ENCODE measurements at places on chromosomes 12 and 14. TPM values are rescaled to one million over a fixed set of nuclear protein-coding genes. Genes with fewer than 3 reads are reported as not detected.

The ATF7 gene
- total RNA-seq = 60.8 TPM

DNA sequence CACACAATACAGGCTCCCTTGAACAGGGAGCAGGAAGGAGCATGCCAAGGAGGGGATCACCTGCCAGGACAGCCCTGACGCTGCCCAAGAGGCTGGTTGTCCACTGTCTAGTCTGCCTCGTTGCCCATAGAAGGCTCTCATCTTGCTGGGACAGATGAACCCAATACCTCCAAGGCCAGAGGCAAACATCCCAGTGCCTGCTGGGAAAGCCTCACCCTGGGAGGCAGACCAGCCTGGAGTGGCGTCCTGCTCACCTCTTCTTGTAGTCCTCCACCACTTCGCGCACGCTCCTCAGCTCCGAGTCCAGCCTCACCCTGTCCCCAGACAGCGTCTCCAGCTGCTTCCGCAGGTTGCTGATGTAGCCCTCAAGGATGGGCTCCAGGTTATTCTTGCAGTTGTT is 2.4 kb downstream of the KRT73 start:
- no peaks in the 10 kb centered on the region for H3K27me3 ChIP-seq
- DNase-seq = no peak
- H3K36me3 ChIP-seq = no peaks in the 10 kb centered on the region
- H3K4me3 ChIP-seq = no peak overlapping the region

DNA sequence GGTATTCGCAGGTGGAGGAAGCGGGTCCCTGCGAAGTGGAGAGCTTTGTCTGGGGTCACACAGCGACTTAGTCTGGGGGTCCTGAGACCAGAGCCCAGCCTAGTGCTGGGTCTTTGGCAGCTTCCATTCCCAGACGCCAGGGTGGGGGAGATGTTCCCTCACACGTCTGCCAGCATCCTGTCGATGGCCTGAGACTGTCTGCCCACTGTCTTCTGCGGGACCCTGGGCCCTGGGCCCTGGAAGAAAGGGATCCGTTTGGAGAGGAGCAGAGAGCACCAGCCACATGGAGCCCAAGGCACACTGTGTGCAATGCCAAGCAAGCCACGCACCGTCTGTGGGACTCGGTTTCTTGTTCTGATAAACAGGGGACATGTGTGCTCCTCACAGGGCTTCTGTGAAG is 197.2 kb downstream of the KIF26A start:
- no peaks in the 10 kb centered on the region for H3K36me3 ChIP-seq
- no peaks in the 10 kb centered on the region for H3K27me3 ChIP-seq
- no peak overlapping the region for H3K4me3 ChIP-seq
- no peaks in the 10 kb centered on the region for H3K4me1 ChIP-seq

GRCh38 chr14:61229475-61229888 is 51.7 kb downstream of the TMEM30B start:
- H3K4me1 ChIP-seq = no peaks in the 10 kb centered on the region
- H3K36me3 ChIP-seq = no peaks in the 10 kb centered on the region
- H3K4me3 ChIP-seq = no peak overlapping the region
- no peak for DNase-seq

The YBX3 gene
- total RNA-seq = 262 TPM

DNA sequence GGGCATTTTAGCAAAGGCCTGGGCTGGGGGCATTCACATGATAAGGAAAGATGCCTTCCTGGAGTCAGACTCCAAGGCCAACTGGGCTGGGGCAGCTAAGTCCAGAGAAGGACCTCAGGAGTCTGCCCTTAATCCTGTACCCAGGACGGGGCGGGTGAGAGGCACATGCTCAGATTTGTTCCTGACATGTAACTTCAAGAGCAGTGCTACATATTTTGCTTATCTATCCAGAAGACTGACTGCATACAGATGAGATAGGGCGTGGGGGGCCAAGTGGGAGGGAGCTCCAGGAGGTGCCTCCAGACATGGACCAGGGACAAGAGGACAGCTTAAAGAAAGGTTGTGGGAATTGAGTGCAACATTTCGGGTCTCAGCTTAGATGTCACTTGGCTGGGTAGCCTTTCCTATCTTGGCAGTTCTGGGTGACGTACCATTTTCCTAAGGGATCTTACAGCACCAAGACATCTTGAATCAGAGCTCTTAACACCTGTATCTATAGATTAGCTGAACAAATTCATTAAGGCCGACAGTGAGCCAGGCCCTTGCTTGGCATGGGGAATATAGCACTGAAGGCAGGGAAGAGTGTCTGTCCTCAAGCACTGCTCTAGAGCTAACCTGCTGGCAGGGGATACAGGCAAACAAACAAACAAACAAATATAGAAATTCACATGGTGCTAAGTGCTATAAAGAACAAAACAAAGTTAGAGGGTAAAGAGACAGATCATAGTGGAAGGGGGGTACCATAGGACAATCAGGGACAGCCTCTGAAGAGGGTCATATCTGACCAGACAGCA is 61.2 kb downstream of the PTPN21 start:
- peaks cover 2% of the 10 kb centered on the region for H3K4me1 ChIP-seq
- no peak for DNase-seq
- no peak overlapping the region for H3K4me3 ChIP-seq
- no peak overlapping the region for H3K27ac ChIP-seq
- H3K27me3 ChIP-seq = no peaks in the 10 kb centered on the region
- no peaks in the 10 kb centered on the region for H3K36me3 ChIP-seq

GRCh38 chr12:20599757-20600156 is 95.4 kb upstream of the SLCO1C1 start:
- H3K27ac ChIP-seq = no peak overlapping the region
- no peaks in the 10 kb centered on the region for H3K36me3 ChIP-seq
- H3K4me3 ChIP-seq = no peak overlapping the region
- no peak for DNase-seq
- no peaks in the 10 kb centered on the region for H3K27me3 ChIP-seq

DNA sequence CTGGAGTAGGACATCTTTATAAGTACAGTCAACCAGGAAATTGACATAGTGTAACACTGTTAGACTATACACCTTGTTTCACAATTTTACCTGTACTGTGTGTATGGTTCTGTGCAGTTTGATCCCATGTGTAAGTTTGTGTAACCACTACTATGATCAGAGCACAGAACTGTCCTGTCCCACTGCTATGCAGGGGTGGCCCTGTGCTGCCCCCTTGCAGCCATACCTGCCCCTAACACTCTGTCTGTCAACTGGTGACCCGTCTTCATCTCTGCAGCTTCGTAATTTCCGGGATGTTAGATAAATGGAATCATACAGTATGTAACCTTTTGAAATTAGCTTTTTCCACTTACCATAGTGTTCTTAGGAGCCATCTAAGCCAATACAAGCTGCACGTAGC is 58.7 kb upstream of the RD3L start:
- H3K27me3 ChIP-seq = no peaks in the 10 kb centered on the region
- DNase-seq = no peak
- no peak overlapping the region for H3K27ac ChIP-seq
- H3K36me3 ChIP-seq = no peaks in the 10 kb centered on the region

The ABCD2 gene
- 0.57 TPM for total RNA-seq

DNA sequence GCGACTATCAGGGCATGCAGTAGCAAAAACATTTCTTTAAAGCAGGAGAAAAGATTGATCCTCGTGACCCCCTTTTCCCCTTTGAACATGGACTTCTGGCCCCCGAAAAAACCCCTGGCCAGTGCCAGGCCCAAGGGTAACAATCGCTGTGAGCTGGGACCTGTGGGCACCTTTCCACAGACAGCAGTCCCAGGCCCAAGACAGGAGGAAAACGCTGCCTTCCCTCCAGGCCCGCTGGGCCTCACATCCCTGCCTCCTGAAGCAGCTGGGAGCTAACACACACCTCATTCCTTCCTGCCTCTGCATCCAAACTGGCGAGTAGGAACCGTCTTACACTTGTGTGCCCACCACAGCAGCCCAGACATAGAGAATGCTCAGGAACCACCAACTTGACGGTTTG is 1.2 kb downstream of the VWF start:
- no peak overlapping the region for H3K27ac ChIP-seq
- DNase-seq = no peak
- H3K4me1 ChIP-seq = no peaks in the 10 kb centered on the region
- no peak overlapping the region for H3K4me3 ChIP-seq

DNA sequence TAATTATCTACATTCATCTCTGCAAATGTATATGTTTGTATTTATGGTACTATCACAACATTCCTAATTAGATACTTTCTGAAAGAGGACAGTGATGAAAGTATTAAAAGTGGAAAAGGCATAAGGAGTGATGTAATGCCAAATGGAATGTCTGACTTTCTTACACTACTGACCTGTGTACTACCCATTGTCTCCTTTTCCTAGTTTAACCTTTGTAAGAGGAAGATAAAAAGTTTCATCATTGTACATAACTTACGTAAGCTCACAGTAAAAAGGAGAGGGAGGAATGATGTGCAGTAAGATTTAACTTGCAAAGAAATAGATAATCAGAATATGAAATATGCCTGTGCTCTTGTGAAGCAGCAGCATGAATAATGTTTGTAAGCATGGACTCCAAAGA is 55.9 kb downstream of the SOX5 start:
- no peaks in the 10 kb centered on the region for H3K36me3 ChIP-seq
- no peak overlapping the region for H3K4me3 ChIP-seq
- H3K27me3 ChIP-seq = no peaks in the 10 kb centered on the region
- H3K27ac ChIP-seq = no peak overlapping the region
- no peak for DNase-seq

DNA sequence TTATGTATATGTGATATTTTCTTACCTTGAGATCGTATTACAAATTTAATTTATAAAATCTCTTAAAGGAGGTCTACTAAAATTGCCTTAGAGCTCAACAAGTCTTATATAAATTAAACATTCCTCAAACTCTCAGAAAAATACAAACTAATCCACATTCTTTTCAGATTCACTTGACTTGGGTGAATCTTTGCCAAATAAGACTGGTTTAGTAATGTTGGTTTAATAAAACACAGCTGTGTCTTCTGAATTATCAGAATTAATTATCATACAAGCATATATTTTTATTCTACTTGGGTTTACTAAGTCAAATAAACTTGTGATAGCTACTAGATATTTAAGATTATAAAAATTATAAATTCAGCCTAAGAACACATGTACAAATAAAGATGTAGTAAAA is 13.3 kb downstream of the GLIPR1L2 start:
- no peaks in the 10 kb centered on the region for H3K4me1 ChIP-seq
- no peaks in the 10 kb centered on the region for H3K36me3 ChIP-seq
- no peak overlapping the region for H3K27ac ChIP-seq
- no peak for DNase-seq
- no peaks in the 10 kb centered on the region for H3K27me3 ChIP-seq
- no peak overlapping the region for H3K4me3 ChIP-seq

DNA sequence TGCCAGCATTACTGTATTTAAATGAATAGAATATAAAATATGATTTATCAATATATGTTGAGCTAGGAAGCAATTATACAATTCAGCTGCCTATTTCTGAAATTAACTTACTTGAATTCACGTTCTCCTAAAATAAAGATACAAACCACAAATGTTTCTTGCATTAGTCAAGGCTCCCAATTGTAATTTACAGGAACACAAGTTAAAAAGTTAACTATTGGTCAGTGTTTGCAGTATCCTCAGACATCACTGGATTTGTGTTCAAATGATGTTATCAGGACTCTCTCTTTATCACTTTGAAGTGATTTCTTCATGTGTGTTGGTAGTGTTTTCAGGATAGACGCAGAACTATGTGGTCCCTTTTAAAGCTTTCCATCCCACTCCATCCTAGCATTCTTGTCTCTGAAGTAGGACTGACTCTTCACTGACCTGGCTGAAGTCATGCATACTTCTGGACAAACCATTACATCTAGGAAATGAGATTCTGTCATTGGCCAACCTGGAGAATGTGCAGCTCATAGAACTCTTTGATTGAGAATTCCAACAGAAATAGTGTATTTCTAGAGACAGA is 156.1 kb downstream of the KICS2 start:
- H3K4me1 ChIP-seq = peaks cover 5% of the 10 kb centered on the region
- H3K27me3 ChIP-seq = no peaks in the 10 kb centered on the region
- no peak overlapping the region for H3K27ac ChIP-seq
- no peak overlapping the region for H3K4me3 ChIP-seq
- DNase-seq = no peak

- H3K36me3 ChIP-seq = no peaks in the 10 kb centered on the region
- H3K27ac ChIP-seq = no peak overlapping the region
- DNase-seq = no peak
- no peaks in the 10 kb centered on the region for H3K27me3 ChIP-seq
Measured at GRCh38 chr12:128796439-128797118, 27.2 kb downstream of the SLC15A4 start.

- DNase-seq = no peak
- H3K27ac ChIP-seq = no peak overlapping the region
- H3K27me3 ChIP-seq = no peaks in the 10 kb centered on the region
- H3K36me3 ChIP-seq = no peaks in the 10 kb centered on the region
Measured at GRCh38 chr12:91854725-91855124, 290.9 kb downstream of the BTG1 start.

GRCh38 chr12:19954163-19954562 is 414.2 kb upstream of the PDE3A start:
- H3K4me1 ChIP-seq = peaks cover 3% of the 10 kb centered on the region
- H3K4me3 ChIP-seq = no peak overlapping the region
- H3K27me3 ChIP-seq = no peaks in the 10 kb centered on the region
- no peaks in the 10 kb centered on the region for H3K36me3 ChIP-seq
- DNase-seq = no peak

Data from ovary (tissue), 10 donors.